Globus pallidus (tissue), 1 donor: ENCODE measurements at places on chromosomes 4 and X.

GRCh38 chr4:180947425-180947824, 1295.8 kb upstream of the TENM3 start:
- no peak for DNase-seq

DNA sequence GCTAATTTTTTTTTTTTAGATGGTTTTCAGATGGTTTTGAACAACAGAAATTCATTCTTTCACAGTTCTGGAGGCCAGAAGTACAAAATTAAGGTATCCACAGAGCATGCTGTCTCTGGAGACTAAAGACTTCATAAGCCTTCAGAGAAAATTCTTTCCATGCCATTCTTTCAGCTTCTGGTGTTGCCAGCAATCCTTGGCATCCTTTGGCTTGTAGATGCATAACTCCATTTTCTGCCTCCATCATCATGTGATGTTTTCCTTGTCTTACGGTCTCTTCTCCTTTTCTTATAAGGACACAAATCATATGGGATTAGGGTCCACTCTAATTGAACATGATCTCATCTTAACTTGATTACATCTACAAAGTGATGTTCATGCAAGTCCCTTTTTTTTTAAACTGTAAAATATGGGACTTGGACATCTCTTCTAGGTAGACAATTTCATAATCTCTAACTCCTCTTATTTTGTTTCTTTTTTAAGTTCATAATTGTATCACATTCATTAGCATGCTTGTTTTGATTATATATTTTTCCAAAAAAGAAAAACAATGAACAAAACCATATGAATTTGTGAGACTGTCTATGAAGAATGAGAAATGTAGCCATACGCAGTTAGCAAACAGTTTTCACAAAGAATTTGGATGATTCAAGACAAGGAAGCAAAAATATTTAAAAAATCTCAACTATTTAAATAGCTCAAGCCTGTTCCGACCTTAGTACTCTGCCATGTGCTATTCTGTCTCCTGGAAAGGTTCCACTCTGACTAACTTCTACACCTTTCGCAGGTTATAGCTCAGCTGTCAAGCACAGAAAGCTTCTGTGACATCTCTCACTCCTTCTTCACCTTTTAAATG, 53.1 kb upstream of the GIMD1 start:
- DNase-seq = no peak

- peak; percentile 5 for DNase-seq
Observed at GRCh38 chr4:161419822-161420221, 744.0 kb downstream of the FSTL5 start.

- no peak for DNase-seq
Observed at GRCh38 chr4:117835566-117835965, 198.7 kb upstream of the NDST3 start.

GRCh38 chr4:83139514-83140156, 25.1 kb upstream of the PLAC8 start:
- no peak for DNase-seq

DNA sequence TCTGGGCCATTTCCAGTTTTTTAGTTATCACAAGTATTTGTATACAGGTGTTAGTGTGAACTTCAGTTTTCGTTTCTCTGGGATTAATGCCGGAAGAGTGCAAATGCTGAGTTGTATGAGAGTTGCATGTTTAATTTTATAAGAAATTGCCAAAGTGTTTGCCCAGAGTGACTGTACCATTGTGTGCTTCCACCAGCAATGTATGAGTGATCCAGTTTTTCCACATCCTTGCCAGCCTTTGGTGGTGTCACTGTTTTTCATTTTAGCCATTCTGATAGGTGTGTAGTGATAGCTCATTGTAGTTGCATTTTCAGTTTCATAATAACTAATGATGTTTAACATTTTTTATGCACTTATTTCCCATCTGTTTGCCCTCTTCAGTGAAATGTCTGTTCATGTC, 18.4 kb downstream of the PLS3 start:
- no peak for DNase-seq

DNA sequence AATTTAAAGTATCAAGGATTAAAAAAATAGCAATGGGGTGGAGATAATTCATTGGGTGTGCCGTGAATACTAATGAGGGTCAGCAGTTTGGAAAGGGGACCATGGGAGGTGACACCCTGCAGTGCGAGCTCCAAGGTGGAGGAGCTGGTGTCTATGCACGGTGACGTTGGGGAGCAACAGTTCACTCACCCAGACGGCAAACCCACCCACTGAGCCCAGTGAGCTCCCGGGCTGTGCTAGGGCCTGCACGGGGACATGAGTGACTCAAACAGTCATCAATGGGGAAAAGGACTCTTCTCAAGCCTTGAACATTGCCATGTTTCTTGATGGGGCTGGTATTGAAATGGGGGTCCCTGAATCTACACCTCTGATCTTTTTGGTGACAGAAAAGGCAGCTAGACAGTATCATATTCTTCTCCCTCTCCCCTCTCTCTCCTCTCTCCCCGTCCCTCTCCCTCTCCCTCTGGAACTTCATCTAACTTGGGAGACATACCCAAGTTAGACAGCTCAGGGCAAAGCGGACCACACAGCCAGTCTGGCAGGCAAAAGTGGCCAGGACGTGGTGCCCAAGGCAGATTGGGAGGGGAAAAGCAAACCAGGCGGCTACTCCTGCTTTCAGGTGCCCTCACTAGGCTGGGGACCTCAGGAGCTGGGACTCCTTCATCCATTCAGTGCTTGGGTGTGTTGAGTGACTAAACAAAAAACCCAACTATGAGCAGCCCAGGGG, 26.3 kb upstream of the PPP2R2C start:
- no peak for DNase-seq

GRCh38 chr4:28228561-28229491, 1368.2 kb downstream of the STIM2 start:
- no peak for DNase-seq

GRCh38 chr4:109977854-109978501, 65.3 kb downstream of the EGF start:
- peak; percentile 18 for DNase-seq

GRCh38 chr4:153518001-153518400, 51.8 kb downstream of the TMEM131L start:
- DNase-seq = no peak
